Left colon (tissue), 2 donors: ENCODE measurements at places on chromosomes 12 and 14.

- no peak for DNase-seq
Observed at GRCh38 chr14:99215277-99215676, 56.7 kb downstream of the BCL11B start.

- DNase-seq = no peak
Observed at GRCh38 chr12:48489012-48489411, 6.7 kb downstream of the C12orf54 start.

DNA sequence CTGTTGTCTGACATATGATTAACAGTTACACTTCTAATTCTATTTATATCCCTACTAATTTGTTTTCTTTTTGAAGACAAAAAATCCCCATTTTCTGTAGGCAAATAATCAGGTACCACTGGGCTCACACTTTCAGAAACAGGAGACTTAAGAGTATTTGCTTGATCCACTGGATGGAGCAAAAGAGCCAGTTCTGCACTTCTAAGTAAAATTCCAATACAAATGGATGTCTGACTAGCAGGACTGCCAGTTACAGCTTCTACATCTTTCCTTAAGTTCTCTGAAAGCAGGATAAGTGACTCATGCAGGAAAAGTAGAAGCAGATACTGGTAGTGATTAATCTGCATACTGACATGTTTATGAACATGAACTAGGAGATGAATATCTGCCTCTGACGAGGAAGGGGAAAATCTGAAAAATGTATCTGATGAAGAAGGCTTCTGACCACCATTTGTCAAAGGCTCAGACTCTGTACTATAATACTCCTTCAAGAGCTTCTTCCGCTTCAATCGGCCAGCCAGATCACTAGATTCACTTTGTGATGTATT, 73.8 kb upstream of the ANKS1B start:
- DNase-seq = no peak

DNA sequence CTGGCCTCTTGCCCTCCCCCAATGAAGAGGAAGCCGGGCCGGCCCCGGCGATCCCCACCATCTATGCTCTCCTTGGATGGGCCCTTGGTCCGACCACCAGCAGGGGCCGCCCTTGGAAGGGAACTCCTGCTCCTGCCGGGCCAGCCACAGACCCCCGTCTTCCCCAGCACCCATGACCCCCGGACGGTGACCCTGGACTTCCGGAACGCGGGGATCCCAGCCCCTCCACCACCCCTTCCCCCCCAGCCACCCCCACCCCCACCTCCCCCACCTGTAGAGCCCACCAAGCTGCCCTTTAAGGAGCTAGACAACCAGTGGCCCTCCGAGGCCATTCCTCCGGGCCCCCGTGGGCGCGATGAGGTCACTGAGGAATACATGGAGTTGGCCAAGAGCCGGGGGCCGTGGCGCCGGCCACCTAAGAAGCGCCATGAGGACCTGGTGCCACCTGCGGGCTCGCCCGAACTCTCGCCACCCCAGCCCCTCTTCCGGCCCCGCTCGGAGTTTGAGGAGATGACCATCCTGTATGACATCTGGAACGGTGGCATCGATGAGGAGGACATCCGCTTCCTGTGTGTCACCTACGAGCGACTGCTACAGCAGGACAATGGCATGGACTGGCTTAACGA, 19.4 kb downstream of the SETD1B start:
- no peak for DNase-seq
